MG63 (cell line): ENCODE measurements at places on chromosomes 5 and 9.

- no peak for DNase-seq
Observed at GRCh38 chr5:178530526-178530925, 59.7 kb downstream of the COL23A1 start.

DNA sequence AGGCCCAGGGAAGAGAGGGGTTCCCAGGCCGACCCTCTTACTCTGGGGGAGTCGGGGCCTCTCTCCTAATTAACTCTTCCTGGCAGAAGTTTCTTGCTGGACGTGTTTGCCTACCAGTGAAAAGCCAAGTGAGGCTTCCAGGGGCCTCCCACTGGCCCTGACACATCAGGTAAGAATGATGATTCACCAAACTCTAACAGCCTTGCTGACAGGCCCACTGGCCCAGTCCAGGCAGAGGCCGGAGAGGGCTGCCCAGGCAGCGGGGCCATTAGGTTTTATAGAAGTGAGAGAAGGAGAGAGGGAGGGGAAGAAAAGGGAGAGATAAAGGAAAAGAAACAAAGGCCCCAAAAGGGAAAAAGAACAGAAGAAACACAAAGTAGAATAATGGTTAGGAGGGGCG, 50.8 kb upstream of the FOXE1 start:
- DNase-seq = peak; percentile 58

GRCh38 chr5:38008198-38008597, 168.4 kb upstream of the GDNF start:
- no peak for DNase-seq

GRCh38 chr5:76319673-76320072, 83.4 kb upstream of the IQGAP2 start:
- no peak for DNase-seq

- no peak for DNase-seq
Observed at GRCh38 chr5:131821221-131821620, 24.4 kb upstream of the FNIP1 start.

GRCh38 chr5:135642488-135642870, 63.7 kb upstream of the CXCL14 start:
- DNase-seq = no peak

- no peak for DNase-seq
Observed at GRCh38 chr5:158079097-158079496, 220.2 kb upstream of the CLINT1 start.

DNA sequence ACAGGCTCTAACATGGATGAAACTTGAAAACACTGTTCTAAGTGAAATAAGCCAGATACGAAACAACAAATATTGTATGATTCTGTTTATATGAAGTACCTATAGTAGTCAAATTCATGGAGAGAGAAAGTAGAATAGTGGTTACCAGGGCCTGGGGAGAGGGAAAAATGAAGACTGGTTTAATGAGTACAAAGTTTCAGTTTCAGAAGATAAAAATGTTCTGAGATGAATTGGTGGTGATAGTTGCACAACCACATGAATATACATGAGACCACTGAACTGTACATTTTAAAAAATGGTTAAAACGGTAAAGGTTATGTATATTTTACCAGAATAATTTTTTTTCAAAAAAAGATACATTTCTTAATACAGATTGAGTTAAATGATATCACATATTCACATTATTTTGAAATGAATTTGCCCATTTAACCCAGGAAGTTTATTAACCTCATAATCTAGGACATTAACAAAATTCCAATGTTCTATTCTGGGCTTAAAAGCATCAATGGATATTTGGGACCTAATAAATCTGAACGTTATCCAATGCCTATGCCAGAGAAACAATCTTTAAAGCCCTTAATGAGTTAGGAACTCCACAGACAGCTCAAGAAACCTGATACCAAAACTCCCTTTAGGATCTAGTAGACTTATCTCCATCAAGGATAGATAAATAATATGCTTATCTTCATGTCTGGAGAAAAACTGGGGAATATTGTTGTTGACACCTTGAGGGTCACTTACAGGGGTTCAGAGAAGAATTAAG, 521.3 kb downstream of the EFNA5 start:
- no peak for DNase-seq

DNA sequence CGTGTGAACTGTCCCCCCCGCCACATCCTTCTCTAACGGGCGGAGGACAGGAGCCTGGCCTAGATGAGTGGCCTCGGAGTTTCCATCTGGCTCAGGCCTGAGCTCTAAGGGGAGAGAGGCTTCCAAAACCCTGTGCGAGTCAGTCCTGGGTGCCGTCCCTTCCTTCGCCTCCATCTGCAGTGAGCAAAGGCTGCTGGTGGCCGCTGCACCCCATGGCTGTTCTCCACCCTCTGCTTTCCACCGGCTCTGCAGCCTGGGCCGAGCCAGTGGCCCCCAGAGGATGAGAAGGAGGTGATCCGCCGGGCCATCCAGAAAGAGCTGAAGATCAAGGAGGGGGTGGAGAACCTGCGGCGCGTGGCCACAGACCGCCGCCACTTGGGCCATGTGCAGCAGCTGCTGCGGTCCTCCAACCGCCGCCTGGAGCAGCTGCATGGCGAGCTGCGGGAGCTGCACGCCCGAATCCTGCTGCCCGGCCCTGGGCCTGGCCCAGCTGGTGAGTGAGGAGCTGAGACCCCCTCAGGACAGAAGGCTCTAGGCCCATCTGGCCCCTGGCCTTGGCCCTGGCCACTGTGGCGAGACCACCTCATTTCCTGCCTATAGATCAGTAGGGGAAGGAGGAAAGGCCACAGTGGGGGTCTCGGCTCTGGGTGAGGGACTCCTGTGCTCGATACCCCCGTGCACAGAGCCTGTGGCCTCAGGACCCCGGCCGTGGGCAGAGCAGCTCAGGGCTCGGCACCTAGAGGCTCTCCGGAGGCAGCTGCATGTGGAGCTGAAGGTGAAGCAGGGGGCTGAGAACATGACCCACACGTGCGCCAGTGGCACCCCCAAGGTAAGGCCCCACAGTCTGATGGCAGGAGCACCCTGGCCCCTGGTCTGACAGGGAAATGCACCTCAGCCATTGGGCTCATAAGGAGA, 3.0 kb downstream of the PKN3 start:
- no peak for DNase-seq
